Neural crest cell (in vitro differentiated cells): ENCODE measurements at places on chromosomes 11 and 22. TPM values are rescaled to one million over a fixed set of nuclear protein-coding genes. Genes with fewer than 3 reads are reported as not detected.

The RBMXL2 gene
- total RNA-seq, result 0.20 and 0.21 TPM in 2 replicates

The HEPHL1 gene
- not detected in 2 replicates for total RNA-seq

The NEFH gene
- total RNA-seq, result 2.9 and 3.9 TPM in 2 replicates

The PARVG gene
- total RNA-seq, result 0.14 and 0.23 TPM in 2 replicates

DNA sequence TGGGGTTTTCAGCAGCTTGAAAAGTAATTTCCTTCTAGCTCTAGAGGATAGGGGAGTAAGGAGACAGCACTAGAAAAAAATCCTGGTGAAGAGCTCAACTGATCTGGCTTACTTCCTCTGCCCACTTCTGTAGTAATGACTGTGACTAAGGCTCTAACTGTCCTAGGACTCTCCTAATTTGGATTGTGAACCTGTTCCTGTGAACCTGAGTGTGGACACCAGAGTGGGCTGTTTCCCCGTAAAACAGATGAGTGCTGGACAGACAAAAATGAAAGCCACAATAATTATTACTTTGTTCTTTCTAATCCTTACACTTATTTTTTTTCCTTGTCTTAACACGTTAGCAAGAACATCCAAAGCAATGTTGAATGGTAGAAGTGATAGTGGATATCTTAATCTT lies 154.1 kb downstream of the AASDHPPT start:
- DNase-seq, result no peak

- DNase-seq, result no peak
These were observed 47.3 kb downstream of the RAB30 start for GRCh38 chr11:83024270-83024854.

- DNase-seq, result no peak
These were observed 57.9 kb downstream of the RAB38 start for GRCh38 chr11:88117281-88117858.

The C11orf21 gene
- total RNA-seq, result not detected in 2 replicates

DNA sequence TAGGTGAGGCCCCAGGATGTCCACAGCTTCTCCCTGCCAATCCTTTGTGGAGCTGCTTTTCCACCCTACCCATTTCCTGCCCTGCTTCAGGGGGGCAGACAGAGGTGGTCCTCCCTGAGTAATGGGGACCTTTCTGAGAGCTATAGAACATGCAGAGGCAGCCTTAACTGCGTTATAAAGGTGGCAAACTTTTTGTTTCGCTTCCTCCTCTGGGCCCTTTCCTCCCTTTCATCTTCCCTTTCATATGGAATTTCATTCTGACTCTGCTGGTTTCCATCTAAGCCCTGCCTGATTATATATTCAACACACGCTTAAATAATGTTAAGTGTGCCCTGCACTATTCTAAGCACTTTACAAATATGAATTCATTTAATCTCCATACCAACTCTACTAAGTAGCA lies 169.3 kb upstream of the E2F8 start:
- DNase-seq, result no peak
